Bladder microvascular endothelial cell (primary cell): ENCODE measurements at places on chromosomes 16 and 17. TPM values are rescaled to one million over a fixed set of nuclear protein-coding genes. Genes with fewer than 3 reads are reported as not detected.

ITGAD gene
- total RNA-seq: not detected in 2 replicates

STXBP4 gene
- total RNA-seq: 1.9 and 5.3 TPM in 2 replicates

STX1B gene
- total RNA-seq: 1.1 TPM in 1 of 2 replicates, not detected in the other

TNFRSF13B gene
- total RNA-seq: not detected in 2 replicates

HOXB1 gene
- not detected in 2 replicates for total RNA-seq

MYO15B gene
- 6.0 and 36.5 TPM in 2 replicates for total RNA-seq

FBXL16 gene
- under 0.01 and 0.13 TPM in 2 replicates for total RNA-seq

DDX19B gene
- 22.7 TPM in 2 replicates for total RNA-seq

SERPINF2 gene
- total RNA-seq: 0.49 TPM in 1 of 2 replicates, not detected in the other

KRT33B gene
- total RNA-seq: not detected in 2 replicates

TMC7 gene
- 2.1 and 6.6 TPM in 2 replicates for total RNA-seq

SLC6A2 gene
- 0.38 TPM in 1 of 2 replicates, not detected in the other for total RNA-seq

FBXW10 gene
- total RNA-seq: 0.06 TPM in 1 of 2 replicates, not detected in the other

DNAH2 gene
- under 0.01 and 0.49 TPM in 2 replicates for total RNA-seq

NETO2 gene
- total RNA-seq: 11.0 and 36.5 TPM in 2 replicates

ORC6 gene
- total RNA-seq: 9.2 and 11.8 TPM in 2 replicates

TMEM235 gene
- total RNA-seq: 0.16 and 0.25 TPM in 2 replicates

TBC1D28 gene
- 0.19 TPM in 1 of 2 replicates, not detected in the other for total RNA-seq

TTLL6 gene
- 0.06 TPM in 1 of 2 replicates, not detected in the other for total RNA-seq
